A549 treated with DMSO at 1 μM for 4 hours (cell line): ENCODE measurements at places on chromosomes 6 and 20. TPM values are rescaled to one million over a fixed set of nuclear protein-coding genes. Genes with fewer than 3 reads are reported as not detected.

The FUT9 gene
- not detected in 5 replicates for total RNA-seq

The GHRH gene
- total RNA-seq = not detected in 5 replicates

The LY86 gene
- not detected in 5 replicates for total RNA-seq

The ELOVL2 gene
- total RNA-seq = 6.3 to 9.1 TPM (median 7.9 TPM) in 5 replicates

The SFTA2 gene
- not detected in 5 replicates for total RNA-seq

The TBPL1 gene
- 19.6 to 33.1 TPM (median 29.4 TPM) in 5 replicates for total RNA-seq

The SYTL3 gene
- 1.0 to 1.3 TPM (median 1.1 TPM) in 5 replicates for total RNA-seq

The VEGFA gene
- 30.6 to 34.4 TPM (median 33.1 TPM) in 5 replicates for total RNA-seq

The CBLN4 gene
- not detected in 5 replicates for total RNA-seq

The ALDH8A1 gene
- total RNA-seq = 0.06 to 0.30 TPM (median 0.18 TPM) in 5 replicates

The FAM217B gene
- 5.9 to 8.8 TPM (median 7.2 TPM) in 5 replicates for total RNA-seq

The PLCB1 gene
- total RNA-seq = 0.47 to 1.0 TPM (median 0.54 TPM) in 5 replicates

The SYCP2L gene
- total RNA-seq = 1.8 to 3.3 TPM (median 3.1 TPM) in 5 replicates

The HTR1E gene
- total RNA-seq = not detected in 5 replicates

The ID1 gene
- total RNA-seq = 138 to 265 TPM (median 200 TPM) in 5 replicates

The AHI1 gene
- total RNA-seq = 7.8 to 11.5 TPM (median 8.9 TPM) in 5 replicates

The TDRD6 gene
- not detected in 5 replicates for total RNA-seq

The BNIP5 gene
- not detected in 5 replicates for total RNA-seq

The PPP1R3G gene
- total RNA-seq = 1.1 to 1.7 TPM (median 1.3 TPM) in 5 replicates

The PTCRA gene
- not detected in 5 replicates for total RNA-seq

The GMNN gene
- total RNA-seq = 52.8 to 59.8 TPM (median 56.4 TPM) in 5 replicates

The NHSL1 gene
- total RNA-seq = 3.6 to 4.2 TPM (median 3.9 TPM) in 5 replicates

The NKAIN4 gene
- 6.3 to 10.1 TPM (median 7.0 TPM) in 5 replicates for total RNA-seq

The FAM162B gene
- total RNA-seq = 0.08 TPM in 1 of 5 replicates, not detected in the others

The TCF15 gene
- not detected in 5 replicates for total RNA-seq

The DSP gene
- 36.4 to 56.3 TPM (median 50.0 TPM) in 5 replicates for total RNA-seq

The ZMYND8 gene
- 9.1 to 11.8 TPM (median 11.6 TPM) in 5 replicates for total RNA-seq

The RAMACL gene
- total RNA-seq = 0.07 TPM in 3 of 5 replicates, not detected in the others

The CPXM1 gene
- total RNA-seq = not detected in 5 replicates

The COX7A2 gene
- 261 to 344 TPM (median 281 TPM) in 5 replicates for total RNA-seq

The CDH4 gene
- 6.7 to 10.3 TPM (median 8.4 TPM) in 5 replicates for total RNA-seq

The OPN5 gene
- not detected in 5 replicates for total RNA-seq

The ABHD16B gene
- total RNA-seq = 0.05 TPM in 1 of 5 replicates, not detected in the others

The SHLD1 gene
- 6.7 to 8.1 TPM (median 7.7 TPM) in 5 replicates for total RNA-seq

The MATN4 gene
- total RNA-seq = 0.09 to 0.14 TPM (median 0.13 TPM) in 4 of 5 replicates, not detected in the other

The RAD21L1 gene
- 0.05 to 0.12 TPM in 2 of 5 replicates, not detected in the others for total RNA-seq

The SYCP2 gene
- 0.18 to 0.81 TPM (median 0.37 TPM) in 5 replicates for total RNA-seq

The SLC26A8 gene
- total RNA-seq = not detected in 5 replicates

The MMS22L gene
- 11.9 to 16.6 TPM (median 13.5 TPM) in 5 replicates for total RNA-seq
